ENCODE measurements at places on chromosomes 4 and X.

DNA sequence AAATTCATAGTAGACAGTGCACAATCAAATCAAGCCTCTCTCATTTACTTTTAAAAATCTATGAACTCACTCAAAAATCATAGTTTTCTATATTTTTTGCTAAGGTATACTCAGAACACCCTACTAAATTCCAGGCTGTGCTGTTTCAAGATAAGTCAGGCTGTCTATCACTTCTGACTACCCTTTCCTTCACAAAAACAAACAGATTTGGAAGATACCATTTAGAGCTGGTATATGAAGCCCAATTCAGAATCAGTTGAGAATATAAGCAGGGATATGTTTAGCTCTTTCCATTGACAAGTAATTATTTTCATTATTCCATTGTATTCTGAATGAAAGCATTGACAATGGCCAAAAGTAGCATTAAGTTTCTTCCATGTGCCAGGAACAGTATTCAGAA is 53.1 kb downstream of the CXCL1 start:
- DNase-seq = no peak

DNA sequence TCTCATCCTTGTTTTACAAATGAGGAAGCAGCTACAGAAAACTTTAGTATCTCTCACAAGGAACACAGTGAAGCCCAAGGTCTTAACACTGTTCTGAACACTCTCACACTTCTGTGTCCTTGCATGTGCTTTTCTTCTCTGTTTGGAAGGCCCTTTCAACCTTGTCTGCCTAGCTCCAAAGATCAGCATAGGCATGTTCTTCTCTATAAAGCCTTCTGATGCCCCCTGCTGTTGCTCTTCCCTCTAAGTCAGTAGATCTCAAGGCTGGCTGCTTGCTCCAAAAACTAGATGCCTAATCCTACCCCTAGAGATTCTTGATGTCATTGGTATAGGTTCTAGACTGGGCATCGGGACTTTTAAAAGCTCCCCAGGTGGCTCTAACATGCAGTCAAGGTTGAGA is 5.9 kb downstream of the APOO start:
- DNase-seq = peak; percentile 26

- DNase-seq = no peak
Observed at GRCh38 chr4:4216648-4217047, 10.1 kb downstream of the OTOP1 start.

DNA sequence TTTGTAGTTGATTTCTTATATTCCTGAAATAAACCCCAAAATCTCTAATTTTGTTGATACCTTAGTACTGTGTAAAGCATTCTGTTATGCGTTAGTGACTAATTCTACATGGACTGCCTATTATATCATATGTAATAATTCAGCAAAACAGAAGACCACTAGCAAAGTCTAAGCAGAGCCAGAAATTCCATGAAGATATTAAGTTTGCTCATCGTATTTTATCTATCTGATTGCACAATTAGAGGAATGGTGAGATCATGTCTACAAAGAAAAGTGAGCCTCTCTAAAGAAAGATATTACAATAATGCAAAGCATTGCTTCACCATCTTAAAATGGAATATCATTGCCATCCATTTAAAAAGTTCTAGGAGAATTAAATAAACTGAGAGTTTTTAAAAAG is 374.6 kb upstream of the SLC7A11 start:
- no peak for DNase-seq

DNA sequence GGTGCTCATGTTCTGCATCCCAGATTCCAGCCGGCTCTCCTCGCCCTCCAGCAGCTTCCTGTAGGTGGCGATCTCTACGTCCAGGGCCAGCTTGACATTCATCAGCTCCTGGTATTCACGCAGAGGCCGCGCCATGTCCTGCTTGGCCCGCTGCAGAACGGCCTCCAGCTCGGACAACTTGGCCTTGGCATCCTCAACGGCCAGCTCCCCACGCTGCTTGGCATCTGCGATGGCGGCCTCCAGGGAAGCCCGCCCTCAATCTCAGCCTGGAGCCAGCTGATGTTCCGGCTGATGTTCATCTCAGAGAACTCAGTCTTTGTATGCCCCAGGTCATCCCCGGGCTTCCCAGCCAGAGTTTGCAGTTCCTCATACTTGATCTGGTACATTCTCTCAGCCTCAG is 431.8 kb upstream of the DIPK2B start:
- no peak for DNase-seq

- no peak for DNase-seq
Observed at GRCh38 chr4:168731006-168731636, 234.3 kb downstream of the PALLD start.

GRCh38 chr4:113423631-113424030 is 337.9 kb downstream of the CAMK2D start:
- DNase-seq = no peak

GRCh38 chr4:91170768-91171167 is 1043.6 kb downstream of the CCSER1 start:
- no peak for DNase-seq

- DNase-seq = no peak
Observed at GRCh38 chrX:124441971-124442590, 95.7 kb downstream of the SH2D1A start.

DNA sequence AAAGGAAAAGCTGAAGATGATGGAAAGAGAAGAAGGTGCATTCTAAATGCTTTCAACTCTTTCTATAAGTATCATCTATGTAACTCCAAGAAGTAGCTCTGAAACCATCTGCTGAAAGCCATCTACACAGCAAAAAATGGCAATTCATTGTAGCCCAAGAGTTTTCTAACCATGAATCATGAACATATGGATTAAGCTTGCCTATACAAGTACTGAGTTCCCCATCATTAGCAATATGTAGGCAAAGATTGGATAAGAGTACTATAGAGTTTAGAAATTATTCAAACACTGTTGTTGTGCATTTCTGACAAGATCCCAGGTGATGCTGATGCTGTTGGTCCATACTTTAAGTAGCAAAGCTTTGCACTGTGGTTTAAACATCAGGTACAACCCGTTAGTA is 11.2 kb downstream of the DAPP1 start:
- DNase-seq = no peak

DNA sequence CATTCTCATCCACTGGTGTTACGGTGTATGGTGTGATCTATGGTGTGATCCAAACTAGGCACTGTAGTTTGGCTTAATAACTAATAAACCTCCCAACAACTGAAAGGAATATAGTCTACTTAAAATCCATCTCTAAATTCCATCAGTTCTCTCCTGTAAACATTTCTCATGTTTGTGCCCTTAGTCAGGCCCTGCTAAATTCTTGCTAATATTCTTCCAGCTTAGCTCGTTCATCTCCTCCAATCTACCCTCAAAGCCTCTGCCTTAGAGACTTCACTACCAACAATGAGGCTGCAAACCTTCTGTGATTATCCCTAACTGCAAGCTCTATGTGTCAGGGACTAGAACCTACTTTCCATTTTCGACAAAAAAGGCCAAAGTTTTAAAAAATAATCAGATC is 28.1 kb downstream of the ZAR1 start:
- DNase-seq = no peak

- no peak for DNase-seq
Observed at GRCh38 chr4:45283352-45283751, 557.0 kb upstream of the GNPDA2 start.

DNA sequence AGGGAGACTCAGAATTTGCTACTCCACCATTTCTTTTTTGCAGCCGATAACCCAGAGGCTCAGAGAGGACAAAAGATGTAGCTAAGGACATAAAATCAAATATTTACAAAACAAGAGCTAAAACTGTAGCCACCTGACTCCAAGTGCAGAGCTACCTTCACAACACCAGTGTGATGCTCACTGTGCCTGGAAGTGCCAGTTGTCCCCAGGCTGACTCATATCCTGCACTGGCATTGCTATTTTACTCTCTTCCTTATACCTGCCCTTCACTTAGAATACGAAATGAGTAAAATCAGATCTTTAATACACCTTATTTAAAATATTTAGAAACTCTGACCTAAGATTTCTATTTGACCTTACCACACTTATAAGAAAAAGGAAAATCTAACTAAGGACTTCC is 39.5 kb downstream of the SLC7A11 start:
- no peak for DNase-seq

DNA sequence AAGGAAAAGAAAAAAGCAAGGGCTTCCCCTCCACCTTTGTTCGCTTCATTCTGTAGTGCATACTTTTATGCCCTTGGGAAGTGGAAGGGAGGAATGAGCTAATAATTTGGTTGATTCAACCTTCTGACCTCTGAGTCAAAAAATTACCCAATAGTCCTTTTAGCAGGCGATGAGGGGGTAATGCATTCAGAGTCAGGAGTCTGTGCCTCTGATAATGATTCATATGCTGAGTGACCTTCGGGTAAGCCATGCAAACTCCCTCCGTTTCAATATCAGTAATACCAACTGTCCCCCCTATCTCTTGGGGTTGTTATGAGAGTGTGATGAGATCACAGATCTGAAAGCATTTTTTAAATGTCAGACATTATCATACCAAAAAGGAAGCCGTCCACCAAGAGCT is 41.6 kb upstream of the ACSL4 start:
- no peak for DNase-seq

GRCh38 chr4:21885241-21885640 is 63.3 kb downstream of the KCNIP4 start:
- DNase-seq = no peak

GRCh38 chrX:69109706-69110105 is 55.5 kb downstream of the PJA1 start:
- no peak for DNase-seq

DNA sequence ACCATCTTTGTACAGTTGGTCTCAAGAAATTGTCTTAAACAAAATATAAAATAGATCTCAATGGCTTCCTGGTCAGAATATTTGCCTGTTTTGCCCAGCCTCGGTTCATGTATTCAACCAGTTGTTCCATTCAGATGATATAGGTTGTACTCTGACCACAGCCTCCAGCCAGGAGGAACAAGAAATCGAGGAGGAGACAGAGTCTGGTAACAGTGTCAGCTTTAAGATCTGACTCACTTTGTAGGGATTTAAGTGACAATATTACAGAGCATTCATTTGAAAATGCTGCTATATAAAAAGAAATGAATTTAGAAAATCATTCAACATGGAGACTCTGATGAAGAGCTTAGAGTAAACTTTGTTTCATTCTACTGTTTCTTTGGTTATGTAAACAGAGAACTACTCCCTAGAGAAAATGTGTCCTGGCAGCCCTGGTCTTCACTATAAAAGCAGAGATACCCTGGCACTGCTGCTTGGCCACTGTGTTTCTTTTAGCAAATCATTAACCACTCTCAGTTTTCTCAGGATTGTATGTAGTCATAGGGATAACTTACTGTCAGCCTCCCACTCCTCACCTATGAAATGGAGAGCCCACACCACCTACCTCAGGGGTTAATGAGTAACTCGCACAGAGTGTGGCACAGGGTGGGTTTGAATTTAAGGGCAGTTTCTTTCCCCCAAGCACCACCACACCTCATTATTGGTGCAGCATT is 53.5 kb downstream of the PAGE2 start:
- no peak for DNase-seq

DNA sequence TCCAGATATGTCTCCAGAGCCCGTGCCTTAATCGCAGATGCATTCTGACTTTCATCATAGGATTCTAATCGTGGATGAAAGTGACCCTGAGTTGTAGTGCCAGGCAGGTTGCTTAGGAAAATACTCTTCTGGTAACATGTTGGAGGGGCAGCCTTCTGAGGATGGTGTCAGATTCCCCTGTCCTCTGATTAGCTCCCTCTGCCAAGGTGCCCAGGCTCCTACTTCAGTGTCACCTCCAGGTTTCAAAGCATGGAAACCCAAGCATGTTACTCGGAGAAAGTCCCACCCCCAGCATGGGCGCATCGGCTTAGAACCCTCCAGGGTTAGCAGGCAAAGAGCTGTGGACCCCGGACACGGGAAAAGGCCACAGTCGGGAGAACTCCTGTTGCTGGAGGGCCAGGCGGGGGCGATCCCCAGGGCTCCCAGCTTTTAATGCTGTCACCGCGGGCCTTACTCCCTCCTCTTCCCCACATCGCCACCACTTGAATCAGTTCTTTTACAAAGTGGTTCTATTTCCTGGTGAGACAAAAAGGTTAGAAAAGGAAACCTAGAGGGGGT is 44.5 kb downstream of the TRIM2 start:
- no peak for DNase-seq

DNA sequence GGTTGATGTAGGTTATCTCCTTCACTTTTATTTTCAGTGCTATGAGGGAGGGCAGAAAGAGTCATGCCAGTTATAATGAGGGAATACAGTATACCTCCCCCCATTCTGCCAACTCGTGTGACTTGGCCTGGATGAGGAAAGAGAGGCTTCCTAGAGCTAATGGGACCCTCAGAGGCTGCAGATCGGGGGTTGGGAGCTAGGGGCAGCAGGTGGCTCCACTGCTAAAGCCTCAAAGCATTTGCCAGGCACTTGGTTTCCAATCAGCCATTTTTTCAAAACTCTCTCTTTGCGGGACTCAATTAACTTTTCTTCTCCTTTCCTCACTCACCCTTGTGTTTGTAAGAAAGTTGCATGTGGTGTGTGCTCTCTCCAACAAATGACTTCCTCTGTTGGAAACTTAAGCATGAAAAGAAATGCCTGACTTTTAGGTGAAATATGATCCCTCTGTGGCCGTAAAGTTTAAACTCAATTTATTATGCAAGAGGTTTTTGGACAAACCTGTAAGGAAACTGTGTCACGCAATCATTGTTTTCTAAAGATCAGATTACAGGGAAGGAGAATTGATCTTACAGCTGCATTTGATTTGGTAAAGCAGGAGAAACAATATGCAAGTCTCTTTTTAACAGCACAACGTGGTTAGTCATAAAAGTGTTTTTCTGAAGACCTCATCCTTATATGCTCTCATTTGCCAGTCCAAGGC is 7.0 kb downstream of the SFRP2 start:
- no peak for DNase-seq

DNA sequence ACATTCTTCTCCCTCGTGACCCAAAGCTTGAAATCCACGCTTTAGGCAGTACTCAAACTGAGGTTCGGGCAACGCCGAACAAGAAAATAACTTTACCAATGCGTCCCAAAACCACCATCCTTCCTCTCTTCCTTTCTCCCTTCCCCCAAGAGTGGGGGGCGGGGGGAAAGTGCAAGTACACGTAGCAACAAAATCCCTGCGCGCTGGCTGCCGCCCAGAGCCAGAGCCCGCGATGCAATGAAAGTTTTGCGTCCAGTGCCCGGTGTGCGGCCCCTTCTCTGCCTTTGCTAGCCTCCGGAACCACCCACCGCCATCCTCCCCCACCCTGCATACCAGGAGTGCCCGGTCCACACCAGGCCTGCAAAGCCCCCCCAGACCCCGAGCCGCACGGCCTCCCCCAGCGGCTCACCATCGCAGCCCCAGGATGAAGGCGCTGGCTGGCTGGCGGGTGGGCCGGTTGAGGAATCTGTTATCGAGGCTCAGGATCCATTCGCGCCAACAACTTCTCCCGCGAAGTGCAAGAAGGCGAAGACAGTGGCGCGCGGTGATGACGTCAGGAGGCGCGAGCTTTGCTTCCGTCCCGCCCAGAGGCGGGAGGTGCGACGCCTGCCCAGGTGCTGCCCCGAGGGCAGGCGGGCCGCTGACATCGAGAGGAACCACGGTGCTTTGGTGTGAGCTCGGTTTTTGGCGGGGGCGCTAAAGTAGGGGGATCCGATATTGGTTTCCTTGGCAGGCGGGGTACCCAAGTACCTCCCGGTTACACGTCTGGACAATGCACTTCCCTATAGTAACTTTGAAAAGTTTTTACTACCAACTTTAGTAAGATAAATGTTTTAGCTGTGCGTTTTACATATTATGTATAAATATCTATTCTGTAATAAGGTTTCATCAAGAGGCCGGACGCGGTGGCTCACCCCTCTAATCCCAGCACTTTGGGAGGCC is at the start of gene RFC1:
Gene RFC1, minus strand, starts transcription at position 533 of the 942 bp plus-strand sequence. Its CDS starts 121 bp downstream, at position 412.
- peak; percentile 95 for DNase-seq

GRCh38 chr4:109166126-109166525 is 136.3 kb downstream of the COL25A1 start:
- no peak for DNase-seq

All from activated T-cell treated with anti-CD3 and anti-CD28 coated beads, Interleukin-2, amount 50 U/mL, for 48 hours (primary cell).